ENCODE measurements at places on chromosomes 3 and 15.

- DNase-seq = peak; percentile 12
Observed at GRCh38 chr3:56251343-56251945, 216.8 kb downstream of the ERC2 start.

GRCh38 chr3:70805061-70805889 lies 492.8 kb upstream of the MDFIC2 start:
- DNase-seq = no peak

GRCh38 chr3:24548278-24548677 lies 53.6 kb upstream of the THRB start:
- DNase-seq = no peak

- no peak for DNase-seq
Observed at GRCh38 chr15:76206325-76206976, 104.8 kb downstream of the ETFA start.

DNA sequence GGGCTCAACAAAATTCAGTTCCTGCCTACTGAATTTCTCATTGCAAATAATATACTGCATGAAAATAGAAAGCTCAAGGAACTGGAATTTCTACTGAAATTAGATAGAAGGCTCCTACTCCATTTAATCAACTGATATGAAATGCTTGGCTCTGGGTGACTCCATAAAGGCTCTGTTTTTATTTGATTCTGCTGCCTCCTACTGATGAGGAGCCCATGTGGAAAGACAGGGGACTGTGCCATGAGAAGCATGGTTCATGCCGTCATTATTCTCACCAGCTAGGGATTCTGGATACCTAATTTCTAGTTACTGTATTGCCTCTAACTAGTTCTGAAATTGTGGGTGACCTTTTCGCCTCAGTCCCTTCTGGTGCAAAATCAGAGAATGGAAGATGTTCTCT lies 366.2 kb upstream of the DPH6 start:
- no peak for DNase-seq

GRCh38 chr3:17258823-17259436 lies 374.2 kb downstream of the PLCL2 start:
- DNase-seq = no peak

GRCh38 chr3:177753451-177754155 lies 556.3 kb upstream of the TBL1XR1 start:
- DNase-seq = no peak

DNA sequence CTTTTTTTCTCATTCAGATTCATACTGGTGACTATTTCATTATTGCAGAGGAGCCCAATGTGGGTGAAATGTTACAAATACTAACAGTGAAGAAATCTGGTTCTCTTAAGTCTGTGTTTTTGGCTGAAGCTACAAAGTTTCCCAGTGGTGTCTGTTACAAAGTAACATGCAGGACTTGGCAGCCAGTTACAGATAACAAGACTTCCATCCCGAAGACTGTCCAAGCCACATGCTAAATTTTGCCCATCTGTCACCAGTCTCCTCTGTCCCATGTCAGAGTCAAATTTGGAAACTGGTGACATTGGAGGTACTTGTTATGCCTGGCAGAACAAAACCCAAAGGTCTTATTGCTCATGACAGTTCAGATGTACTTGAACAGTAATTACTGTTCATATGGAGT lies 269.2 kb upstream of the GOLIM4 start:
- no peak for DNase-seq

GRCh38 chr3:155035553-155035952 lies 44.6 kb upstream of the MME start:
- no peak for DNase-seq

GRCh38 chr3:126107957-126108675 lies 24.2 kb upstream of the SLC41A3 start:
- no peak for DNase-seq

- no peak for DNase-seq
Observed at GRCh38 chr15:72169236-72169920, 28.2 kb downstream of the GRAMD2A start.

GRCh38 chr3:126212620-126213378 lies 32.4 kb upstream of the ALDH1L1 start:
- no peak for DNase-seq

DNA sequence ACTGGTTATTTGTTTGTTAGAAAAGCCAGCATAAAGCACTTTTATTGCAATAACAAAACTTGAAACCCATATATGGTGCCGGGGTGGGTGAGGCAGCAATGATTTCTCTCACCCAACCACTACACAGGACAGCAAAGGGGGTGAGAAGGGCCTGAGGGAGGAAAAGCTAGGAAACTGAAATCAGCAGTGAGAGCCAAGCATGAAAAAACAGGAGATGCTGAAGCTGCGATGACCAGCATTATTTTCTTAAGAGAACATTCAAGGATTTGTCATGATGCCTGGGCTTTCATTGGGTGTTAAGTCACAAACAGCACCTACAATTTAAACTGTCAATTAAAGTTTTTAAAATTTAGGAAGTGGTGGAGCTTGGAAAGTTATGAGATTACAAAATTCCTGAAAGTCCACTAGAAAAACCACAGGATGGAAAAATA lies 11.9 kb upstream of the TM4SF4 start:
- no peak for DNase-seq

DNA sequence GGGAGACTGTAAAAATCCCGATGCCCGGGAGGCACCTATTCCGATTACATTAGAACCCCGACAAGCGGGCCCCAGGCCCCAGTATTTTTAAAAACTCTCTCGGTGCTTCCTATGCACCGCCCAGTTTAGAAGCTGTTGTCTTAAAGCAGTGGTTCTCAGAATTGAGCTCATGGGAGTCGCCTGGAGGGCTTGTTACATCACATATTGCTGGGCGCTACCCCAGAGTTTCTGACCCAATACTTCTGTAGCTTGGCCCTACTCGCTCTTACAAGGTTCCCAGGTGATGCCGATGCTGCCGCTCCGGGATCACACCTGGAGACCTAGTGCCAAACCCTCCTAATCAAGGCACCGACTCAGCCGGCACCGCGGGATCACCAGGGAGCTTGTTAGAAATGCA lies 35.2 kb downstream of the CPN2 start:
- DNase-seq = no peak

- no peak for DNase-seq
Observed at GRCh38 chr3:138412821-138413551, 21.4 kb upstream of the ESYT3 start.

- DNase-seq = no peak
Observed at GRCh38 chr15:73017987-73018386, 34.3 kb upstream of the NEO1 start.

- peak; percentile 50 for DNase-seq
Observed at GRCh38 chr3:122299872-122300460, 25.1 kb upstream of the CSTA start.

DNA sequence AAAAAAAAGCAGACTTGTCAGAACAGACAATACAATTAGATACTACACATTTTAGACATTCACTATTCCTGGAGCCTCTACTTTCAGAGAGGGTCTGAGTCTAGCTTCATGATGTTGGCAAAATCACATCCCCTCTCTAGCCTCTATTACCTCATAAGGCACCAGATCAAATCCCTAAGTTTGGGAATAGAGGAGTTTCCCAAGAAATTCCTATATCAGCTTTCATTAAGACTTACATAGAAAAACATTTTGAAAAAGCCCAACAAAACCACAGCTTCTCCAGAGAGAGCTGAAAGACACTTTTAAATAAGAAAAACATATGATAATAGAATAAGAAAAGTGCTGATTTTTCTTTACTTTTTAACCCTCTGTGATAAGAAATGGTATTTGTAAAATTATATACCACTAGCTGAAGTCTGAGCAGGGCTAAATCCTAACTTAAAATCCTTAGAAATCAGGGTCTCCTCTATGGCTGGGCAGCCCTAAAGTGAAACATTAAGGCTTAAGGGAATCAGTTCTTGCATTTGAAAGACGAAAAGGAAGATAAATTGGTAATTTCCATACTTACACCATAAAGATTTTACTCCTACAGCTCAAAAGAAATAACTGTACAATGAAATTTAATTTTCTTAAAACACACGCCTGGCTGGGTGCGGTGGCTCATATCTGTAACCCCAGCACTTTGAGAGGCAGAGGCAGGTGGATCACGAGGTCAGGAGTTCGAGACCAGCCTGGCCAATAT lies 4.3 kb downstream of the TBC1D2B start:
- no peak for DNase-seq

DNA sequence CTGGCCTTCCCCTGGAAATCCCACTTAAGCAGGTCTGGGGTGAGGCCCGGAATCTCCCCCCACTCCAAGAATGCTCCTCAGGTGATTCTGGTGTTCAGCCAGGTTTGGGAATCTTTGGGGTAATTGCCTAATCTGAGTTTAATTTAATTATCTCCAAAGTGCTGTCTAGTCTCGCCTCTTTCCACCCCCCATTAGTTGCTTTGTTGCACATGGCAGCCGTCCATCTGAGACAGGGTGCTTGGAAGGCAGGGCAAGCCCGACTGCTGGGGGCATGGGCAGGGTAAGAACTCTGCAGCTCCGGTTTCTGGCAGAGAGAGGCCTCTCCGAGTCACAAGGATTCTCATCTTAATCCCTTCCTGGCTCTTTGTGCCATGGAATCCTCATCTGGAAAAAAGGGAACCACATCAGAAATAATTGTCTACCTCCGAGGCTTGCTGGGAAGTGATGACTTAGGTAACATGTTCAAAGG lies 15.0 kb downstream of the IL17RD start:
- DNase-seq = no peak

DNA sequence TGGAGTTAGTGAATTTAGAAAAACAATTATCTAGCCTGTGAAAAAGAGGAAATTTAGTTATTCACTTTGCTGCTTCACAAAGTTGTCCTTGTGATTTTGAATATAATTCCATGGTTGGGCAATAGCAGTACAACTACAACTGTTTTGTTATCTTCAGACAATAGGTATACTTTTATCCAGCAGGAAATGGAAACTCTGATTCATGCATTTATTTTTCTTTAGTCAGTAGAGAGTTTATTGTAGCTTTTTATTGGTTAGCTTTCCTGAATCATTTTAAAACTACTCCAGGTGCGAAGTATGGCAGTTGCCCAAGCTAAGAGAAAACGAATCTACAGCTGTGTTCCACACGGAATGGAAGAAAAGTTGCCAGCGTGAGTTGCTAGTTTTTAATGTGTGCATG lies 80.3 kb downstream of the TM4SF4 start:
- no peak for DNase-seq

DNA sequence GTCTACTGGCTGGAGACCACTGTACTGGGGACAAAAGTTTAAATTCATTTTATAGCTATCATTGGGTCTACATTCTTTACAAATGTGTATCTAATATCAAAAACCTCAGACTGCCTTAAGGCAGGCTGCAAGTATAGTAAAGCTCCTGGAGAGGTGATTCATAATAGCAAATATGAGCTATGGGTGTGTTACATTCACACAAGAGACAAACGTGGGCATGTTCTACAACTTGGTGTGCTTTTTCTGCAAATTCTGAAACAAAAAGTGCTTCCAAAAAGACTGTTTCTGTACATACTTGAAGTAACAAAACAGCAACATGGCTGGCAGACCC lies 1101.4 kb downstream of the ROBO1 start:
- DNase-seq = no peak

DNA sequence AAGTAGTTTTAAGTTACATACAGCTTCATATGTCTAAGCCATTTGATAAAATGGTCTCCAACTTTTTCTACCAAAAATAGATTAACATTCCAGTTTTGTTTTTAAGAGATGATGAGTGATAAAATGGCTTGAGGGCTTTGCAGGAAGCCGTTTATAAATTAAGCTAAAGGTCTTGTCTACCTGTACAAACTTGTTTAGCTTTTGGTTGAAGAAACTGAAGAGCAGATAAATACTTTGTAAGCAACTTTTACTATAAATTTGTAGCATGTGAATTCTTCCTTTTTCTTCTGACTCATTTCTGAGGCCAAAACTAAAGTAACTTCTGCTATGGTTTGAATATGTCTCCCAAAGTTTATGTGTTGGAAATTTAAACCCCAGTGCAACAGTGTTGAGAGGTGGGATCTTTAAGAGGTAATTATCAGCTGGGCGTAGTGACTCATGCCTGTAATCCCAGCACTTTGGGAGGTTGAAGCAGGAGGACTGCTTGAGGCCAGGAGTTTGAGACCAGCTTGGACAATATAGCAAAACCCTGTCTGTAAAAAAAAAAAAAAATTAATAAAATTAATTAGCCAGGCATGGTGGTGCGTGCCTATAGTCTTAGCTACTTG lies 8.2 kb upstream of the NEDD4 start:
- no peak for DNase-seq

DNA sequence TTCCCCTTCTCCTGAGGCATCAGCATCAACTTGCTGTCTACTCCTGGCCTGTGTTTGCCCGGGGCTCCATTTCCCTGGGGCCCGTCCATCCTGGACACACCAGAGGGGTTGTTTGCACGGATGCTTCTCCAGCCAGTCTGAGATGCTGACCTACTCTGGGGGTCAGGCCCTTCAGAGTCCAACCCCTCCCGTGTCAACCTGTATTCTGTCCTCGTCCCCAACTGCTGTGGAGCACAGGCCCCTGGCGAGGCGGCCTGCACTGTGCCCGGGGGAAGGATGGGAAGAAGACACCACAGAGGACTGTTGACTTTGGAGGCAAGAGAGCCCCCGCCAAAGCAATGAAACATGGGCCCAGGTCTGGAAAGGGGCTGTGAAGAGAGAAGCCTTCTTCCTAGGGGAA lies 25.8 kb downstream of the ALS2CL start:
- DNase-seq = no peak

GRCh38 chr3:77668376-77668775 lies 628.5 kb downstream of the ROBO2 start:
- DNase-seq = no peak

- DNase-seq = no peak
Observed at GRCh38 chr3:50164984-50165909, 10.1 kb downstream of the SEMA3F start.

DNA sequence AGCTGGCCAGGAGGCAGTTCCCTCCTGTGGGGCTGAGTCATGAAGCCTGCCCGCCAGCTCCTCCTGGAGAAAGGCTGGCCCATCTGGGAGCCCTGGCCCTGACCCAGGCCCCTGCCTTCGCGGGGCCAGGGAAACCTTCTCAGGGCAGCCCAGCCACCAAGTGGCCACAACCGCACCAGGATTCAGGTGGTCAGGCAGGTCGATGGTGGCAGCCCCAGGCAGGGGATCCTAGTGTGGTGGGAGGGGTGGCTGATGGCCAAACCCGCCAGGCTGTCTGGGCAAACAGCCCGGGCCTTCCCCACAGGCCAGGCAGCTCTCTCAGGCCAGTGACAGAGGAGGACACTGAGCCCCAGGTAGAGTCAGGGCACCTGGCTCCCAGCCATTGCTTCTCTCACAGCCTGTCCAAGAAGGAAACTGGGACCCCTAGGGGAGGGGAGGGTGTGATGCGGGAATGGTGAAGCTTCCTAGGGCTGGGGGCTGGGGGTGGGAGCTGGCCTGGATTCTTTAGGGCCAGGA lies 1.2 kb downstream of the TWF2 start:
- DNase-seq = no peak
